ENCODE measurements at places on chromosomes 16 and 17. TPM values are rescaled to one million over a fixed set of nuclear protein-coding genes. Genes with fewer than 3 reads are reported as not detected.

KLHL11 gene
- total RNA-seq: 16.5 TPM

FGF11 gene
- total RNA-seq: 1.1 TPM

DNASE1L2 gene
- not detected for total RNA-seq

PLA2G10 gene
- total RNA-seq: not detected

PITPNM3 gene
- total RNA-seq: 1.2 TPM

IGF2BP1 gene
- not detected for total RNA-seq

EXOC3L1 gene
- 0.69 TPM for total RNA-seq

MYL4 gene
- not detected for total RNA-seq

SMIM5 gene
- total RNA-seq: not detected

ZNF205 gene
- 11.3 TPM for total RNA-seq

SEPTIN12 gene
- not detected for total RNA-seq

UBN1 gene
- 22.4 TPM for total RNA-seq

OR1A1 gene
- total RNA-seq: not detected

ST6GALNAC1 gene
- total RNA-seq: not detected

DCTN5 gene
- total RNA-seq: 35.2 TPM

ODAD4 gene
- total RNA-seq: 0.20 TPM

OR3A3 gene
- not detected for total RNA-seq

CHD9NB gene
- 5.1 TPM for total RNA-seq

RTN4RL1 gene
- 2.6 TPM for total RNA-seq
